ENCODE measurements at places on chromosomes 3 and 15.

- no peak for DNase-seq
Observed at GRCh38 chr3:184656829-184657681, 54.8 kb downstream of the MAGEF1 start.

GRCh38 chr15:95935852-95936251, 394.6 kb upstream of the NR2F2 start:
- no peak for DNase-seq

- no peak for DNase-seq
Observed at GRCh38 chr3:44309500-44309899, 29.1 kb upstream of the TCAIM start.

DNA sequence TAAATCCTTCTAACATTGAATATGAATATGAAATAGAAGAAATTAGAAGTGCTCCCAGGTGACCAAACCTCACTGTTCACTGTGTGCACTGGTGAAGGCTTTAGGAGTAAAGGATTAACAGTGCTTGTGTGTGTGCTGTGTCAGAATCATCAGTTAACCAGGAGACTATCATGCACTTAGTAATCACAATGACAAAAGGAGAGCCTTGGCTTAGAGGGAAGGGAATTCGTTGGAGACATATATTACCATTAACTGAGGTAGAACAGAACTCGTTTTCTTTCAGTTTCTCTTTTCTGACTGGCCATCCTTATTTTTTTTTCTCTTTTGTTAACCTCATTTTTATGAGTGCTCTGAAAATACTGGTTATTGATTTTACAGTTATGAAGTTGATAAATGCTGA, 213.3 kb upstream of the GBE1 start:
- no peak for DNase-seq

DNA sequence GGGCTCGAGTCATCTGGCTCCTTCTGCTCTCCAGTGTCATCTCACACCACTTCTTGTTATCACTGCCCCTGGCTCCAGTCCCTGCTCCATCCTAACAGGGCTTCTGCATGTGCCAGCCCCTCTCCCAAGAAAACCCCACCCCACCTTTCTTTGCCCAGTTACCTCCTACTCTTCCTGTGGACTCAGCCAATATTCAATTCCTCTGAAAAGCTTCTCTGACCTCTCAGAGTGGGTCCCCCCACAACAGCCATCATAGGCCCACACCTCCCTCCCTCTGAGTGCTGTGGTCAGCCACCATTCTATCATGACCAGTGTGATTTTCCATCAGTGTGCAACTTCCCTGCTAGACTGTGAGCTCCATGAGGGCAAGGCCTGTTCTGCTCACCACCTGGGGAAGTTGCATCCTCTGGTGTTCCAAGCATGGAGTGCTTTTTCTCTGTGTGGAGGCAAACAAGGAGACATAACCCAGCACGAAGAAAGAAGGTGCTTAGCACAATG, 71.6 kb downstream of the ADCY5 start:
- DNase-seq = no peak

DNA sequence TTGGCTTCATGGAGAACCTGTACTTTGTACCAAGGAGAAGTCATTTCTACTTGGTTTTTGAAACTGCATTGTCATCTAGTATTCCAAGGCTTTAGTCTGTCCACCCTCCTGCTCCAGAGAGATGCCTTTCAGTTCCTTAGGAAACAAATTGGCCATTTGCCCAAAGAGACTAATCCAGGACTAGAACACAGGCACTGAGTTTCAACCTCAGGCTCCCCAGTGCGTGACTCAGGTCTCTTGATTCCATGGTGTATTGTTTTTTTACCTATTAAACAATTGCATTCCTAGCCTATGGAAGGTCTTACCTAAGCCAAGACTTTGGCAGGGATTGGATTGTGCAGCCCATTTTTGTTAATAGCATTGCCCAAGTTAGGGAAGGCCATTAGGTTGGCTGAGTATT, 214.8 kb upstream of the CTDSPL start:
- DNase-seq = no peak

GRCh38 chr3:191985691-191986090, 524.7 kb downstream of the PYDC2 start:
- DNase-seq = no peak

GRCh38 chr3:84601303-84601702, 357.5 kb upstream of the CADM2 start:
- DNase-seq = no peak

- DNase-seq = no peak
Observed at GRCh38 chr15:90266485-90266884, 1.0 kb downstream of the NGRN start.

DNA sequence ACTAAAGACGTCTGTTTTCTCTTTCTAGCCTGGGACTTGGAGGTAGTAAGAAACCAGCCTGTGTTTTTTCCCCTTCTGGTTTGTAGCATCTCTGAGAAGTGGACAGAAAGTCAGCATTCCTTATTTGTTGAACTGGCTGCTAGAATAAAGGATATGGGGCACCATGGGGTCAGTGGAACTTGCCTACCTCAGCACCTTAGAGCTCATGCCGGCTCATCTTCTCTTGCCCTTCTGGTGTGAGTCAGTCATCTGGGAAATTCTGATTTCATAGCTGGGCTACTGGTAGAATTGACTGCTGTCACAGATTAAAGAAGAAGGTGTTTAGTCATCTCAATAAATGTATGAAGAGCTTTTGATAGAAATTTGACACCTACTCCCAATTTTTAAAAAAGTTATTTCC, 202.7 kb upstream of the TOPAZ1 start:
- DNase-seq = no peak

- DNase-seq = no peak
Observed at GRCh38 chr3:72969766-72970165, 26.8 kb upstream of the PPP4R2 start.

DNA sequence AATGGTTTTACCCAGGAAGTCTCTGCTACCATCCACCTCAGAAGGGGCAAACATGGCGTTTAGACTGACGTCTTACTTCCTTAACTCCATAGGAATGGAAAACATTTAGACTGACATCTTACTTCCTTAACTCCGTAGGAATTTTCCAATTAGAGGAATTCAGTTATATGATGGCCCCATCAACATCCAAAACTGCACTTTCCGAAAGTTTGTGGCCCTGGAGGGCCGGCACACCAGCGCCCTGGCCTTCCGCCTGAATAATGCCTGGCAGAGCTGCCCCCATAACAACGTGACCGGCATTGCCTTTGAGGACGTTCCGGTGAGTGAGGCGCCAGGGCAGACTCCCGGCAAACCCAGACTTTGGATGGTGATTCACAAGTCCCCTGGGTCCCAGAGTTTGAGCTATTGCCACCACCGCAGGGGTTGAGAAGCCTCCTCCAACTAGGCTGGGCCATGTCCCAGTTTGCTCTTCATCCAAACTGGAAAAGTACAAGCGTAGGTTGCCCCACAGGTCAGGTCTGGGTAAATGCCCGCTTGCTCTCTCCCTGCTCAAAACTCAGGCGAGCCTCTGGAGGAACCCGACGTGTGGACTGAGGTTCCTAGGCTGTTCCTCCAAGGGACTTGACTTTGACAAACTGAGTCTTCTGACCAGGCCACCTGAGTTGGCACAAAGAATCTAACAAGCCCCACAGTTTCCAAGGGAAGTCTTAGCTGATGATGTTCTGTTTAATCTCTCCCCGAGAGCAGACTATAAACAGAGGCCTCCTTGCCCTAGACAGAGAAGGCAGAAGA, 57.7 kb downstream of the MESD start:
- no peak for DNase-seq

DNA sequence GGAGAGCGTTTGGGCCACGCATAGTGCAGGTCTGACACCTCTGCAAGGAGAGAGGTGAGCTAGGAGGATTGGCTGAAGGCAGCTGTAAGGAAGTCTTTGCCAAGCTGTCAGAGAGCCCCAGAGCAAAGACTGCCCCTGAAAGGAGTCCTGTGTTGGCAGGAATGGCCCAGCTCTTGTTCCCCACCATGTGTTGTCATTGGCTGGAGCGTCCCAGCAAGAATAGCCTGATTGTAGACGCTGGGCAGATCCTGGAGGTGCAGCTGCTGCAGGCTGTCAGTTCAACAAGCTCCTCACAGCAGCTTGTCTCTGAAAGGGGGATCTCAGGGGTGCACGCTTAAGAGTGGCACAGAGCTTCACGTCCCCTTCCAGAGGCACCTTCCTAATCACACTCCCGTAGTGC, 237.6 kb downstream of the FEZF2 start:
- no peak for DNase-seq

GRCh38 chr15:35067496-35068347, 17.4 kb downstream of the NANOGP8 start:
- DNase-seq = no peak

- DNase-seq = no peak
Observed at GRCh38 chr3:149015393-149015792, 24.1 kb downstream of the GYG1 start.

DNA sequence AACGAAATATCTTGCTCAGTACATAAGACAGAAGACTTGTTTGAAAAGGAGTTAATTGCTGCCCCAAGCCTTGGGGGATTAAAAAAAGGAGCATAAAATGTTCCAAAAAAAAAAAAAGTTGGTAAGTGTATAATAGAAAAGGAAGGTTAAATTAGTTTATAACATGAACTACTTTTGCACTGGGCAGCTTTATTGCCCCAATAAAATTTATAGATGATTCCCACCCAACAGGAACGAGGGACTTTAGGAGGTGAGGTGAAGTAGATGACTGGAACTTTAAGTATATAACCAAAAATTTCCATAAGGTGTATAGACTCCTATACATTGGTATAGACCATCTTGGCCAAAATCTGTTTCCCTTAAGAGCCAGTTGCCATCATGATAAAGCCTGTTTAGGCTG, 14.8 kb downstream of the PPP2R3A start:
- no peak for DNase-seq
